ENCODE measurements at places on chromosomes 5 and 9.

GRCh38 chr9:129318121-129319075 is 140.3 kb upstream of the IER5L start:
- DNase-seq = no peak

GRCh38 chr9:13690595-13690994 is 411.1 kb upstream of the MPDZ start:
- DNase-seq = no peak

GRCh38 chr9:107847978-107848964 is 358.7 kb upstream of the KLF4 start:
- no peak for DNase-seq

GRCh38 chr9:127780126-127780885 is 1.8 kb upstream of the SH2D3C start:
- no peak for DNase-seq

- DNase-seq = no peak
Observed at GRCh38 chr9:92564982-92565381, 29.2 kb upstream of the ECM2 start.

DNA sequence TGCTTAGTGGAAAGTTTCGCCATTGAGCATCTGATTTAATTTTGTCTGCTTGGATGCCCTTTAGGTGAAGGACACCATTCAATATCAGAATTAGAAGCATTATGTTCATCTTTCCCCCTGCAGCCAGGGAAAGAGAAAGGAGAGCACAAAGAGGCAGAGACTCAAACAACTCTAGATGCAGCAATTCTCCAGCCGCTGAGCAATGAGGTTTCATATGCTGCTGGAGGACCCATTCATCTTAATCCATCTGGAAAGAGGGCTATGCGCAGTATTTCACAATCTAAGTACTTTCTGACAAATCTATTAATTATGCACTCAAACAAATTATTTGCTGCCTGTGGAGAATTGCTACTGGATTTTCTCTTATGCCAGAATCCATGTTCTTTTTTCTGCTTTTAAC is 527.0 kb upstream of the TUSC1 start:
- DNase-seq = no peak

DNA sequence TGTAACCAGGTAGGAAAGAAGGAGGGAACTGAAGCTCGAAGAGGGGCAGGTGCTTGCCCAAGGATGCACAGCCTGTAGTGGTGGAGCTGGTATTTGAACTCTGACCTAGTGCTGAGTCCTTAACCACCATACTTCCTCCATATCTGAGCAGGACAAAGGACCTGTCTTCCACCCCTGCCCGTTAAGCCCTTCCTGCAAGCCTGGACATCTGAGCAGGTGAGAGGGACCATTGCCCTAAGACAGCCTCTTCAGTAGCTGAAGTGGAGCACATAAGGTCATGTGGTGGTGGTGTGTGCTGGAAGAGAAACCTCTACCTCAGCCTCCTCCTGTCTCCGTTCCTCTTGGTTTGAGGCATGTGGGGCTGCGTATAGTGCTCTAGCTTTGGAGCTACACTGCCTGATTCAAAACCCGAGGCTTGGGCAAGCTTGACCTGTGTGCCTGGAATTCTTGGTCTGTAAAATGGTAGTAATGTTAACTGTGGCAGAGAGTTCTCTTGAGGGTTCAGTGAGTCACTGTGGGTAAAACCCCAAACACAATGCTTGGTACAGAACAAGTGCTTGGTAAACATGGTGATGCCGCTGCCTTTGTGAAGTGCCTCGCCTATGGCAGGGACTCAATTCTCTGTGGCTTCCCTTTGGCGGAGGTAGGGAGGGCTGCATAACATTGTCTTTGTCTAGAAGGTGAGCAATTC is 7.4 kb downstream of the GALNT10 start:
- DNase-seq = peak; percentile 76

GRCh38 chr5:100840370-100840769 is 62.7 kb downstream of the ST8SIA4 start:
- peak; percentile 26 for DNase-seq

- DNase-seq = no peak
Observed at GRCh38 chr9:95826183-95826838, 49.2 kb upstream of the ERCC6L2 start.

DNA sequence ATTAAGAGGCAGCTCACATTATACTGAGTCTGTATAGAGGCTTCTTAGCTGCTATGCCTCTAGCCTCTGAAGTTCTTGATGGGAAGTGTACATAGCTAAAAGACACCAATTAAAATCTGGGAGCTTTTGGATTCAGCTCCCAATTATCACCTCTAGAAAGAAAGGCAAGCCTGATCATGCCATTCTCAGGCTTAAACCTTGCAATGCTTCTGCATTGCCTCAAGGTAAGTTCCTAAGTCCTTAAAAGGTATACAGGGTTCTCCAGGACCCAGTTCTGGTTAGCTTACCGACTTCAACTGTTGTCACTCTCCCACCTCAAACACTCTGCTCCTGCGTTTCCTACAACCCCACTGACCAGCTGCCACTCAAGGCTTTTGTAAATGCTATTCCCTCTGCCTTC is 17.5 kb upstream of the CCL28 start:
- no peak for DNase-seq

DNA sequence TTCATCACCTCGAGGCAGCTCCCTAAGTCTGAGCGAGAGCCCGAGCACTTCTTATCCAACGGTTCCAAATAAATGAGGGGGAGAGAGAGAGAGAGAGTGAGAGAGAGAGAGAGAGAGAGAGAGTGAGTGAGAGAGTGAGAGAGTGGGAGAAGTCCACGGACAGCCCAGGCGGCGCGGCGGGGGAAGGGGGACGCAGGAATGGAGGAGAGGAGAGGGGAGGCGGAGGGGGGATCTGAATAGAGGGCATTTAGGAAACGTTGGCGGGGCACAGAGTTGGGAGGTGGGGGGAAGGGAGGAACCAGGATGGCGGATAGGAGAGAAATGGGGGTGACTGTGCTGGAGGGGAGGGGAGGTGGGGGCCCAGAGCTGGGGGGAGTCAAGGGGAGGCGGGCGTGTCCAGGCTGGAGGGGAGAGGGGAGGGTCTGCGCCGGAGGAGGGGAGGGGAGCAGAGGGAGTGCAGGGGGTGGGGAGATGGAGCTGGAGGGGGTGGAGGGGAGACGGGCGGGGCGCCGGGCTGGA is 398 bp upstream of the BASP1 start:
- no peak for DNase-seq

DNA sequence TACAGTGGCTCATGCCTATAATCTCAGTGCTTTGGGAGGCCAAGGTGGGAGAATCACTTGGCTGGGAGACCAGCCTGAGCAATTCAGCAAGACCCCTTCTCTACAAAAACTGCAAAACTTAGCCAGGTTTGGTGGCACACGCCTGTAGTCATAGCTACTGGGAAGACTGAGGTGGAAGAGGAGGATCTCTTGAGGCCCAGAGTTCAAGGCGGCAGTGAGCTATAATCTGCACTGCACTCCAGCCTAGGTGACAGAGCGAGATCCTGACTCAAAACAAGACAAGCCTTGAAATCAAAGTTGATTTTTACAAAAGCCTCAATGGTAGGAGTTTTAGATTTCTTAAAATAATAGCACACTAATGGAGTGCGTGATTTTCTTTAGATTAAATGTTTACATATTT is 14.6 kb downstream of the UBE2D2 start:
- DNase-seq = peak; percentile 18

GRCh38 chr5:157323107-157323706 is 57.3 kb downstream of the CYFIP2 start:
- DNase-seq = no peak

- DNase-seq = no peak
Observed at GRCh38 chr5:73338256-73339050, 110.1 kb downstream of the FOXD1 start.

DNA sequence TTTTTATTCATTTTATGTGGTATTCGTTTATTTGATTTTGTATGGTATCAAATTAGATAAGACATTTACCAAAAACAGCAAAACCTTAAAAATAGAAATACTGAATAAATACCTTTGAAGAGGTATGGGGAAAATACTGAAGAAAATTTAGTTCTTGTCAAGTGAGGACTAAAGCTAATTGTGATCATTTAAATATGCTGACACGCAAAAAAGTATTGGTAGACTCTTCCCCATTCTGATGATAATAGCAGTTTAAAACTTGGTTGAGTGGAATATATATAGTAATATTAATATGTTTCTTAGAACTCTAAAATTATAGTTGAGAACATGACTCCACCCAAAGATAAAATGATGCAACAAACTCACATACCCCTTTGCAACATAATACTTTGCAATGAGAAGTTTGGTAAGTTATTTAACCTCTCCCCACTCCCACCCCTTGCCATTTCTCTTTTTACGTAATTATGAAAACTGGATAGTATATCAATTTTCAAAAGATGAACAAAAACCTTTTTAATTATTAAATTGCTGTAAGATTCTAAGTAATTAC is 30.1 kb upstream of the SNX24 start:
- no peak for DNase-seq

DNA sequence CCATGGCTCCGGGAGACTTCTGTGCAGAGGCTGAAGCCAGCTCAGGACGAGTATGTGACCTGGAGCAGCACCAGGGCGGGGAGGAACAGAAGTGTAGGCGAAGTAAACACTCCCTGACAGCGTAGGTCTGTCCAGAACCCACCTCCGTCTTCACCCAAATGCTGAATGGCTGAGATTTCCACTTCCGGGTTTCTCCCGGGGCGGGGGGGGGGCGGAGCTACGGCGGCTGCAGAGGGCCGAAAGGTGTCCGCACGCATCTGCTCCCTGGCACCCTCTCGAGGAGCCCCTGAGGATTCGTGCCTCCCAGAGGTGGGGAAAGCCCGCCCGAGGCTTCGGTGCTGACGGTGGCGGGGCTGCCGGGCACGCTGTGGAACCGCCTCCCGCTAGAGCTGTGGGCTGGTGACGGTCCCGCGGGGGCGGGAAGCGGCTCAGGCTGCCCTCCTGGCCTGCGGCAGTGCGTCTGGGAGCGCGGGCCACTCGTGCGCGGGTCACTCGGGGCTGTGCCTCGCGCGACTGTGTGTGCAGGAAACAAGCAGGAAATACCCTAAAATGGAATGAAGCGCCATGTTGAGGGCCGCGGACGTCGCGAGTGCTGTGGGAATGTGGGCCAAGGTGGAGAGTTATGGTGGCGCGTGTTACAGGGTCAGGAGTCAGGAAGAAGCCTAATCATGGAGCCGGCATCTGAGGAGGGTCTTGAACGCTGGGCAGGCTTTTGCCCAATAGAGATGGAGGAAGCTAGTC is 1425.4 kb downstream of the FOXD4L5 start:
- peak; percentile 38 for DNase-seq

DNA sequence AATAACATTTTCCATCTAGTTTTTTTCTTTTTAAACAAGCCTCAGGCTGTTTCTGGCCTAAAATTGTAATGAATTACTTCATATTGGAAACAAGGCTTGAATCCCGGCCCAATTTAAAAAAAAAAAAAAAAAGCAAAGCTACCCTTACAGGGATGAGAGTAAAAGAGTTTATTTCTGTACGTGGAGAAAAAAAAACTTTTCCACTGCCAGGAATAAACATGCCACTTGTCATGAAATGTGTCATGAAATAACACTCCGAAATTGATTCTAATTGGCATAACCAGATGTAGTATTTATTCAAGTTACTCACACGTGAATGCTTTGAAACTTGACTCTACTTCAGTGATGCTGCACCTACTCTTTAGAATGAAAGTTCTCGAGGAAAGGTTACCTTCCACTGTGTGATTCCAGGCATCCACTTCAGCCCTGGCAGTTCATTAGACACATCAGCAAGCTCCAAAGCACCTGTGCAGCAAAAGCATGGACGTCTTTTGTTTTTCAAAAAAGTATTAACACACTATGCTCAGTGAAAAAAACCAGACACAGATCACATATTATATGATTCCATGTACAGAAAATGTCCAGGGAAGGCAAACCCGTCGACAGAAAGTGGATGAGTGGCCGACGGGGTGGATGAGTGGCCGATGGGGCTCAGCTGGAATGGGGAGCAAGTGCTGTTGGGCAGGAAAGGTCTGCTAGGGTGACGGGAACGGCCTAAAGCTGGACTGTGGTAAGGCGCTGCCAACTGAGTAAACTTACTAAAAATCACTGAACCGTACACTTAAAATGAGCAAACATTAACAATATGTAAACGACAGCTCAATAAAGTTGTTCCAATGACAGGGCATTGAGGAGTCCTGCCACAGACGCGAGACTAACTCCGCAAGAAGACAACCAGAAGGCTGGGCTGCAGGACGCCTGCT is 21.2 kb downstream of the NSUN2 start:
- DNase-seq = no peak

DNA sequence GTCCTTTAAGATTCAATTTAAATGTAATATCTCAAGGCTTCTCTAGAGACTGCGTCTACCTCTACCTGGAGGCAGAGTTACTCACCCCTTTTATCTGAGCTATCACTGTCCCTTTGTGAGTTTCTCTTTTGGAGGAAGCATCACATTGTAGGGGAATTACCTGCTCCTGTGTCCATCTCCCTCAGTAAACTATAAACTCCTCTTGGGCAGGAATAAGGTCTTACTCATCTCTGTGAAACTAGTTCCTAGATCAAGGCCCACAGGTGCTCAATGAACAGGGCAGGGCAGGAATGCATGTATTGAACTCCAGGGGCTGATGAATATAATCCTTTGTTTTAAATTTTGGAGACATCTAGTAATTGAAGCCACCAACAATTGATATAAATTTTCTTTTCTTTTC is 139.8 kb upstream of the ERCC6L2 start:
- no peak for DNase-seq

GRCh38 chr9:93682155-93682968 is 106.0 kb downstream of the PHF2 start:
- DNase-seq = peak; percentile 62

DNA sequence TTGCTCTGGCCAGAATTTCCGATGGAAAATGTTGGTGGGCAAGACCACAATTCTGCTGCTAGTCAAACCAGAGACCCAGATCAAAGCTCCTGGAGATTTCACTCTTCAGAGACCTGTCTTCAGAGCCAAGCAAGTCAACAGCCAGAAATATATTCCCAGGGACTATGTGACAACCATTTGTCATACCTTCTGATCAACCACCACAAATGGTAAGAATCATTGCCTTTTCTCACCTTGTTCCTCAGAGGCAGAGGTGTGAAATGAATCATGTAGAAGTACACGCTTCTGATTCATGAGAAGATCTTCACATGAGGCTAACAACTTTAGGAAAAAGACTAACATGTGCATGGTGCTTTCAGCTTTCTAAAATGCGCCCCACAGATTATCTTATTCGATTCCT is 53.5 kb downstream of the SUSD1 start:
- DNase-seq = no peak

GRCh38 chr5:139985290-139985689 is 57.8 kb downstream of the NRG2 start:
- no peak for DNase-seq

DNA sequence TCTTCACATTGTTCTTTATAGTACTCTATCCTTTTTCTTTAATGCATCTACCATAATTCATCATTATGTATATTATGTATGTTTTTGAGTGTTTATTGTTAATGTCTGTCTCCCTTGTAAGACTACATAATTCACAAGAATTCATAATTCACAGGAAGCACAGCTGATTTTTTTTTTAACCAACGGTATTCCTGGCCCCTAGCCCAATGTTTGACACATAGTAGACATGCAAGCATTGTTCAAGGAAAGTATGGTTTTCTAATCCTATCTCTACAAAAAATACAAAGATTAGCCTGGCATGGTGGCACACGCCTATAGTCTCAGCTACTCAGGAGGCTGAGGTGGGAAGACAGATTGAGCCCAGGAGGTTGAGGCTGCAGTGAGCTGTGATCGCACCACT is 160.6 kb downstream of the PPP2R2B start:
- no peak for DNase-seq
